Stimulated activated CD4-positive, alpha-beta T cell treated with anti-CD3 and anti-CD28 coated beads, Interleukin-1b, Interleukin-23, amount 100 ng/mL, for 4 hours (primary cell): ENCODE measurements at places on chromosomes 7 and 10.

DNA sequence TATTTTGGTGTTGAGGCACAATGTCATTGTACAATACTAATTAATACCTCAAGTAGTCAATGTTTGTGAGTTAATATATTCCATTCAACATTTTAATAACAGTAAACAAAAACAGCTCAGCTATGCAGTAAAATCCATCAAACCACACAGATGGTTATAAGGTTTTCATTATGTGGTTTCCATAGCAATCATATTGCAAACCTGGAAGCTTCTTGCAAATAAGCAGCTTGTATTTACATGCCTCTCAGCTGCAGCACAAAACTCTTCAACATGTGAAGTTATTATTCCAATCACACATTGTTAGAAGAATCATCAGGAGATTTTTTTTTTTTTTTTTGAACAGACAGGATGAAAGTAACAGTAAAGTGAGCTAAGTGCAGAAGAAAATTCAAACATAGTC, 170.2 kb downstream of the SKAP2 start:
- no peak for DNase-seq

- DNase-seq = no peak
Measured at GRCh38 chr7:7799138-7799537, 80.7 kb upstream of the RPA3 start.

- DNase-seq = no peak
Measured at GRCh38 chr10:35745617-35746403, 103.7 kb upstream of the FZD8 start.

DNA sequence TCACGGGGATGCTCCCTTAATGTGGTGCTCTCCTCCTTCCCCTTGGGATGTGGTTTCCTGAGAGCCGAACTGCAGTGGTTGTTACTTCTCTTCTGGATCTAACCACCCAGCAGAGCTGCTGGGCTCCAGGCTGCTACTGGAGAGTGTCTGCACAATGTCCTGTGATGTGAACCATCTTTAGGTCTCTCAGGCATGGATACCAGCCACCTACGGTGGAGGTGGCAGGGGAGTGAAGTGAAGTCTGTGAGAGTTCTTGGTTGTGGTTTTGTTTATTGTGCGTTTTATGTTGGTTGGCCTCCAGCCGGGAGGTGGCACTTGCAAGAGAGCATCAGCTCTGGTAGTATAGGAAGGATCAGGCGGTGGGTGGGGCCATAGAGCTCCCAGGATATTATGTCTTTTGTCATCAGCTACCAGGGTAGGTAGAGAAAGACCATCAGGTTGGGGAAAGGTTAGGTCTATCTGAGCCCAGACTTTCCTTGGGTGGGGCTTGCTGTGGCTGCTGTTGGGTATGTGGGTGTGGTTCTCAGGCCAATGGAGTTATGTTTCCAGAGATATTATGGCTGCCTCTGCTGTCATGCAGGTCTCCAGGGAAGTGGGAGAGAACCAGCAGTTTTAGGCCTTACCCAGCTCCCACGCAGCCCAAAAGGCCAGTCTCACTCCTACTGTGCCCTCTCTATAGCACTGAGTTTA, 87.9 kb downstream of the KIF20B start:
- no peak for DNase-seq

GRCh38 chr10:106513352-106513771, 651.1 kb downstream of the SORCS1 start:
- no peak for DNase-seq

DNA sequence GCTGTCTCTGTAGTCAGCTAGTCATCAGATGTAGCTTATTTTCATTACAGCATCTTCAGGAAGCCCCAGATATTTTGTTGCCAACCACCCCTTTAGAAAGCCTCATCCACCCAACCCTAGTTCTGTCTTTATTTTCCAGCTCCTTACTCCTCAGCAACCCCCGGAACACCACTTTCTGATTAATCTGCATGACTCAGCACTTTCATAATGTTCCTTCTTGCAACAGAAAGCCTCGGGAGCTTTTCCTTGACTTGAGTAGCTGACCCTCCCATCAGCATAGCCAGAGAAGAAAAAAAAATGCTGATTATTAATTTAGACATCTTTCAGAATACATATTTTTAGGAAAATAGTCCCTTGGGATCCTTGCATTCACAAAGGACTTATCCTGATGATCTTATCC, 244.0 kb upstream of the CXCL12 start:
- no peak for DNase-seq

GRCh38 chr7:76318488-76319353, 16.2 kb downstream of the HSPB1 start:
- peak; percentile 31 for DNase-seq

DNA sequence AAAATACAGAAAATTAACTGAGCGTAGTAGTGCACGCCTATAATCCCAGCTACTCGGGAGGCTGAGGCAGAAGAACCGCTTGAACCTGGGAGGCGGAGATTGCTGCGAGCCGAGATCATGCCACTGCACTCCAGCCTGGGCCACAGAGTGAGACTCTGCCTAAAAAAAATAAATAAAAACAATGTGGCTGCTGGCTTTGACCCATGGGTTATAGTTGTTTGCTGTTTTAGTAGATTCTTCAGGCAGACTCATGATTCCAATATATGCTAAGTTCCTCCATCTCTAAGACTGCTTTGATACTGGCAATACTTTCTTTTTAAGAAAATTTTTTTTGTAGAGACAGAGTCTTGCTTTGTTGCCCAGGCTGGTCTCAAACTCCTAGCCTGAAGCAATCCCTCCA, 8.4 kb downstream of the OLAH start:
- DNase-seq = no peak

GRCh38 chr7:147774461-147774860, 816.1 kb upstream of the C7orf33 start:
- DNase-seq = no peak

GRCh38 chr10:52571516-52572182, 200.9 kb downstream of the MBL2 start:
- no peak for DNase-seq

- no peak for DNase-seq
Measured at GRCh38 chr7:116021237-116021636, 9.3 kb downstream of the TFEC start.

- no peak for DNase-seq
Measured at GRCh38 chr10:13803566-13804554, 217.1 kb downstream of the PRPF18 start.

- no peak for DNase-seq
Measured at GRCh38 chr10:78779339-78779955, 289.3 kb upstream of the ZMIZ1 start.

GRCh38 chr10:77613476-77614130, 24.0 kb downstream of the KCNMA1 start:
- DNase-seq = no peak

GRCh38 chr7:69677054-69677852, 79.0 kb downstream of the AUTS2 start:
- no peak for DNase-seq

GRCh38 chr10:45547207-45547606, 125.4 kb downstream of the ZFAND4 start:
- DNase-seq = no peak

- peak; percentile 41 for DNase-seq
Measured at GRCh38 chr10:132306864-132307751, 642 bp downstream of the STK32C start.

DNA sequence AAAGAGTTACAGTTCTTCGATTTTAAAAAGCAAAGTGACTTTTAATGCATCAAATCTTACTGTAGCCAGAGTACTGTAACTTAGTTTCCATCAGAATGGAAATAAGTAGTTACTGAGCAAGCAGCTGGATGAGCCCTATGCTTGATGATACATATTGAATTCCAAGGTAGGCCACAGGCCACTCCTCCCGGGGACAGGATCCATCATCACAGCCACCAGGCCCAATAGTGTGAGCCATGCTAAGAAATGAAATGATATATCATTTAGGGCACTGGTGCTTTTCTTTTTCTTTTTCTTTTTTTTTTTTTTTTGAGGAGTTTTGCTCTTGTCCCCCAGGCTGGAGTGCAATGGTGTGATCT, 42.9 kb upstream of the TOMM7 start:
- no peak for DNase-seq

- no peak for DNase-seq
Measured at GRCh38 chr7:107405559-107405958, 64.3 kb upstream of the GPR22 start.

GRCh38 chr7:115106316-115106715, 184.4 kb downstream of the MDFIC start:
- DNase-seq = no peak

GRCh38 chr10:27153845-27154193, 365 bp downstream of the YME1L1 start:
- DNase-seq = no peak

- no peak for DNase-seq
Measured at GRCh38 chr7:107089627-107090026, 45.1 kb downstream of the PRKAR2B start.

DNA sequence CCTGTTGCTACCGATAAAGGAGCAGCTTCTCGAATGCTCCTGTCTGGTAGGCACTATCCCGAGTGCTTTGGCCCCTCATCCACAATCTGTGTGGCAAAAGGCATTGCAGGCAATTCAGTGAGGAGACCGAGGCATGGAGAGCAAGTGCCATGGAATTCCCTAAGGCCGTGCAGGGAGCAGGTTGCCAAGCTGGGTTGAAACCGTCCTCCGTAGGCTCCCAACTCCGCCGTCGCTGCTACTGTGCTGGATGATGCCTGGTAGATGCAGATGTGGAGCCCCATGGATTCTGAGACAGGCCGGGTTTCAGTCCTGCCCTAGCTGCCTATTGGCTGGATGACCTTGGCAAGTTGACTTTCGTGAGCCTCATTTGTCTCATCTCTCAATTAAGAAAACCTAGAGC, 85.3 kb downstream of the EGFR start:
- no peak for DNase-seq

GRCh38 chr7:131581241-131582051, 25.0 kb upstream of the PODXL start:
- no peak for DNase-seq

- no peak for DNase-seq
Measured at GRCh38 chr7:9680713-9681112, 1247.3 kb downstream of the NXPH1 start.

DNA sequence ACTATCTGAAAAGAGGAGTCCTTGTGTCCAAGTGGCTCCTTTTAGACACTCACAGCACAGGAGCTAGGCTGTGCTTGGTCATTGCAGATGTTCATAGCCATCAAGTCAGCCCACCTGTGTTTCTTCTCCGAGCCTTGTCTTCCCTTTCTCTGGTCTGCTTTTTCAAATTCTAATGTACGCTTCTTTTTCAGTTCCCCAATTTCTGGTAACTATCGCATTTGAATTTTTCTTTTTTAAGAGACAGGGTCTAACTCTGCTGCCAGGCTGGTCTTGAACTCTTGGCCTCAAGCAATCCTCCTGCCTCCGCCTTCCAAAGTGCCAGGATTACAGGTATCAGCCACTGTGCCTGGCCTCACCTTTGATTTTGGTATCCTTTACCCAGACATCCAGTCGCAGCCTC, 18.9 kb downstream of the APBB1IP start:
- DNase-seq = no peak

GRCh38 chr10:48806342-48806741, 121.7 kb downstream of the WDFY4 start:
- no peak for DNase-seq

- DNase-seq = peak; percentile 43
Measured at GRCh38 chr7:75642810-75643486, 95.8 kb downstream of the HIP1 start.

DNA sequence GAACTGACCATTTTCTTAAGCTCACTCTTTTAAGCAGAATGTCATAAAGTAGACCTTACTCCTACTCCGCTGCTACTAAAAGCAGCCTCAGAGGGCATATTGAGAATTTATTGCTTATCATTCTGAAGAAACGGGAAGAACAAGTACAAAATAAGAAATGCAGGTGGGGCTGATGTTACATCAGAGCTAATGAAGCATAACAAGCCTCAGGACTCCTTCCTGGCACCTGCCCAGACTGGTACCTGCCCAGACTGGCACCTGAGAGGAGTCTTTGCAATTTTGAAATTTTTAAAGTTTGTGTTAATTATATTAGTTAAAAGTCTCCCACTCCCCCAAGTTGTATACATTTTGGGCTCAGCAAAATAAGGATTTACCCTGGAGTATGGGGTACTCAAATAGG, 162.4 kb downstream of the SEMA3E start:
- DNase-seq = no peak

- no peak for DNase-seq
Measured at GRCh38 chr10:42593284-42593683, 45.1 kb downstream of the ZNF33B start.

DNA sequence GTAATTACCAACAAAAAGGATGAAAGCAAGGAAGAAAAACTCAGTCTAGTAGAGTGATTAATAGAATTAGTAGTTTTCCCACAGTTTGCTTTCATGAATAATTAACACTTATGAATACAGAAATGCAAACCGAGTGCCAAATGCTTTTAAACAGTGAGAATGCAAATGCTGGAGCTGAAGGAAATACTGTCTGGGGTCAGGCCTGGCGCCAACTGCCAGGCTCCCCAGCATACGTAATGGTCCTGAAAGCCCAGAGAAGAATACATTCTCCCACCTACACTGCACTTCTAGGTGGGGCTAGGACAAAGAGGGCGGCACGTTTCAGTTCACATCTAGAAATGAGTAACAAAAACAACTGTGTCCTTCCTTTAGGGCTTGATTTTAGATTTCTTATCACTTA, 30.0 kb downstream of the GLUD1 start:
- DNase-seq = no peak

- DNase-seq = no peak
Measured at GRCh38 chr7:18179093-18179492, 151.4 kb upstream of the PRPS1L1 start.

GRCh38 chr10:86798025-86798424, 41.6 kb downstream of the BMPR1A start:
- DNase-seq = no peak
